ENCODE measurements at places on chromosomes 5 and 9.

DNA sequence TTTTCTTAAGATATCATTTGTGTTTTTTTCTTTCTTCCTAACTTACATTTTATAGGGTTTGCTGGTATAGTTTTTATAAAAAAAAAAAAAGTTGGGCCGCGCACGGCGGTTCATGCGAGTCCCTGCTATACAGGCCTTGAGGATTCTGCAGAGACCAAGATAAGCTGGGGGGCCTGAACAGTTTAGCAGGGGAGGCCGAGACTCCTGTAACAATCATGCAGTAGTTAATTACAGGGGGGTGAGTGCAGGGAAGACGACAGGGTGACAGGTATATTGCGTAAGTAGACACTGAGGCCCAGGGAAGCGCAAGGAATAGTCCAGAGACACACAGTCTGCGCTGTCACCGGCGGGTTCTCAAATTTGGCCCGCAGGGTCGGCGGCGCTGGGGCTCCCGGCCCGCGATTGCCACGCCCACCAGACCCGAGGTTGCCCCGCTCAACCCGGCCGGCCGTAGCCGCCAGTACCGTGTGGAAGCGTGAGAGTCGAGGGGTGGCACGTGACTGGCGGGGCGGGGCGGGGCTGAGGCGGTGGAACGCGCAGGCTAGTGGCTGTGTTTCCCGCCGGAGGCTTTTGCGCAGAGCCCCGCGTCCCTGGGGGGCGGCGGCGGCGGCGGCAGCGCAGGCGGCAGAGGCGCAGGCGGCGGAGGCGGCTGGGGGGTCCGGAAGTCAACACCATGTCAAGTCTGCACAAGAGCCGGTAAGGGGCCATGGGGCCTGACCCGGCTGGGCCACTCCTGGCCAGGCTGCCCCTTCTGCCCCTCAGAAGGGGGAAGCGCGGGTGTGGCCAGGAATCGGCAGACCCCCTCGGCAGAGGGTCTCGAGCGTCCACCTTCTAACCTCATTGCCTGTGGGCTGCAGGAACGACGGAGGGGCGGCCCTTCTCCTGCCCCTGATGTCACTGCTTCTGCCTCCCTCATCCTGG lies at the start of gene TBC1D13:
Gene TBC1D13, plus strand, starts transcription at position 573 of the 921 bp plus-strand sequence. Its CDS starts 101 bp downstream, at position 674.
- peak; percentile 77 for DNase-seq

GRCh38 chr9:131840220-131840619 lies 100.3 kb upstream of the RAPGEF1 start:
- no peak for DNase-seq

- DNase-seq: no peak
Measured at GRCh38 chr5:20649966-20650365, 662.0 kb upstream of the CDH18 start.

- DNase-seq: peak; percentile 30
Measured at GRCh38 chr9:2015581-2016407, 647 bp downstream of the SMARCA2 start.

DNA sequence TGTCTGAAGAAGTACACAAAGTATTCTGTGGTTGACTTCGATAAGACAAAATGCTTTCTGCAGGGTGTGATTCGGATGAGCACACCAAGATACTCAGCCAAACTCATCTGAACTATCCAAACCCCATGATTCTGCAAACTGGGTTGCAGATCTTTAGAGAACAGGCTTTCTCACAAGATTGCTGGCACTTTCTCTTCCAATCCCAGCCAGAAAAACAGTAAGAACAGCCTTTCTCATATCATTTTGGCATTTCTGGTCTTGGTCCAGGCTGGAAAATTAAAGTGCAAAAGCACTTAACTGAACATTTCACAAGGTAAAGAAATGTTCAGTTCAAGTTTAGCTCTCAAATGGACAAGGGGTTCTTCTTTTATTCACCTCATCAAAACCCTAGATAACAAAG lies 269.1 kb downstream of the NR2F1-AS1 start:
- no peak for DNase-seq

GRCh38 chr5:10367579-10367978 lies 14.1 kb downstream of the MARCHF6 start:
- DNase-seq: no peak

DNA sequence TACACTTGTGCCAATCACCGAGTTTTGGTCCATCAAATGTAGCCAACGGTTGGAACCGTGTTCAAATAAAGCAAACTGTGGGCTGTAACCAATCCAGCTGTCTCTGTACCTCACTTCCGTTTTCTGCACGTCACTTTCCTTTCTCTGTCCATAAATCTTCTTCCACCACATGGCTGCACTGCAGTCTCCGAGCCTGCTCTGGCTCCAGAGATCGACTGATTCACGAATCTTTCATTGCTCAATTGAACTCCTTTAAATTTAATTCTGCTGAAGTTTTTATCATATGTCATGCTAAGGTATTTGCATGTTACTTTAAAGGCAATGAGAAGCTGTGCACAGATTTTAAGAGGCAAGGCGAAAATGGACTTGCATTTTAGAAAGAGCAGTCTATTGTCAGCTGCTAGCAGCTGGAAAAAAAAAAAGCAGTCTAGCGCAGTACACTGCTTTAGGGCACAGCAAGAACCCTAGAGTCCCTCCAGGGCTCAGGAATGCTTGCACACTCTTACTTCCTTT lies 13.2 kb downstream of the TTC39B start:
- no peak for DNase-seq

DNA sequence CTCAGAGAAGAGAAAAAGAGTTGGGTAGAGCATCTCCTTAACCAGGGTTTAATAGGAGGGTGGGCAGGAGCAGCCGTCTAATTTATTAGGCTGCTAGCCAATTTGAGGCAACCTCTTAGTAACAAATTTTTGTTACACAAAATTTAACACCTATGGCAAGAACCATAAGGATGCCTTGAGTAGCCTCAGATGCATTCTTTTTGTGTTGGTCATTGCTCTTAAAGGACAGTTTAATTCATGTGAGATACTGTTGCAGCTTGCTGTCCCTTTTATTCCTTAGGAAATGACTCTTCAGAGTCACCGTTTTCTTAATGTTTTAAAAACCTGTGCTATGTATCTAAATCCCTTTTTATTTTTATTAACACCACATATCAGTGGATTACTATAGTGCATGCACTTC lies 255.1 kb downstream of the MAST4 start:
- no peak for DNase-seq

DNA sequence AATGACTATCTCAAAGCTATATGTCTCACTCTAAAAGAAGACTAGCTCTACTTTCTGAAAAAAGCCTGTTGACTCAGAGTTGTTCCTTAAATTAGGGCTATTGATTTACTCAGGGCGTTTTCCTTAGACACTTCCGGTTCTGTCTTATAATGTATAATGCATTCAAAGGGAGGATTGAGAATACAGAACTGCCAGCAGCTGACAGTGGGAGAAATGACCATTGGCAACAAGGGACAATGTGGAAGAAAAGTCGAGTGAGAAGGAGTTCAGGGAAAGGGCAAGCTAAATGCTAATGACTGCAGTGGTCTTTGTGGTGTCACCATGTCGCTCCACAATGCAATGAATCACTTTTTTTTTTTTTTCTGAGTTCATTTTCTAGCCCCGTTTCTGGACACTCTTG lies 65.7 kb upstream of the ANKH start:
- DNase-seq: no peak

- no peak for DNase-seq
Measured at GRCh38 chr5:32735512-32735911, 24.4 kb downstream of the NPR3 start.

GRCh38 chr5:143147902-143148301 lies 255.6 kb downstream of the NR3C1 start:
- DNase-seq: no peak

DNA sequence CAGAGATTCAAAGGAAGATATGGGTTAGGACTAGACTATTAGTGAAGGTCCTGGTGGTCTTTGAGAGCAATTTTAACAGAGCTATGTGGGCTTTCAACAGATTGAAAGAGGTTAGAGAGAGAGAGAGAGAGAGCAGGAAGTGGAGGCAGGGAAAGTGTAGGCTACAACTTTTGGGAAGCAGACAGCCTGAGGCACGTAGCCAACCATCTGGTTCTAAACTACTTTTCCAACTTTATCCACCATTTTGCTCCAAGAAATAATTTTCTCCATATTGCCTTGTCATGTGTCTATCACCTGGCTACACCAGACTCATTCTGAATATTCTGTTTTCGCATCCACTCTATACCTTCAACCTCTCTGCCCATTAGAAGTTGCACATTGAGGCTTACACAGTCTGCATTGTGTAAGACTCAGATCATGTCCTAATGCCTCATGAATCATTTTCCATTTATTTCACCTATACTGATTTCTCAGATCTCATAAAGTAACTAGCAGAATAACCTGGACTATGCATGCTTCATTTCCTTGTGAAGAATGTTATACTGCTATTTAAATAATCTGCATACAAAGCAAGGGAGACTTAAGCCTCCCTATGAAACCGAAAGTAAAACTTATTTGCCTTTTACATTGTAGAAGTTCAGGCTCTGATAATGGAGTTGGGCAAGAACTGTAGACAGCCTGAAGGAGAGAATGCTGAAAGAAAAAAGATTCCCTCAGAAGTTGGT lies 235.6 kb downstream of the ELAVL2 start:
- no peak for DNase-seq

DNA sequence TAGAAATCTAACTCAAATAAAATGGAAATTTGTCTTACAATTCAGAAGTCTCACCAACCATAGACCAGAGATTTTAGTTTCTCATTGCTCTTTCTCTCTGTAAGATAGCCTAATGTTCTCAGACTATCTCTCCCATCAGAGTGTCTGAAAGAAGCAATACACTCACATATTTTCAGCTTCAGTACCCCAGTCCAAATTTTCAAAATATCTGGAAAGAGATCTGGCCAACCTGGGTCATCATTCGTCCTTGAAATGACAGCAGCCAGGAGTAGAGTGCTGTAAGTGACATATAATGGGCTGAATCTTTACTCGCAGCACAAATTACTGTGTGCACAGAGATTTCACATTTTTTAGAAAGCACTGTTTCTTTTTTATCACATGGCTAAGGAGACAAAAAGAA lies 313.3 kb upstream of the PRR16 start:
- DNase-seq: no peak

DNA sequence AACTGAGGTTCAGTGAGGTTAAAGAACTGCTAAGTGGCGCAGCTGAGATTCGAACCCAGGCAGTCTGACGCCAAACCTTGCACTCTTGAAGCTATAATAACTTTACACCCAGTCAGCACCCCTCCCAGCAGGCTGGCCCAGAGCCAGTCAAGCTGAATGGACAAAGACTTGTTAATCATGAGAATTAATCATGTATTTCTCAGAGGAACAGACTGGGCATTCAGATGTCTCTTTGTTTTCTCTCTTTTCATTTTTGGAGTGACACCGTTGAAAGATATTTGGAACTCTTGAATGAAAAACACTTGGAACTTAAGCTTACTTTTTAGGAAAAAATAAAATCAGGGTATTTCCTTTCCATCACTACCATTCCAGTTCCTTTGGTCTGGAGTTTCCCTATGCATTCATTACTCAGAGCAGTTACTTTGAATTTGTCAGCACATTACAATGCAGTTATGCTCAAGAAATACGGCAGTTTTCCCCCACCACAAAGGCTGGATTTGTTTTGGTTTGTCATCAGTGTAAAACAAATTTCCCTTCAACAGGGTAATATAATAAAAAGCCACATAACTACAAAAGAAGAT lies 22.6 kb upstream of the MAMDC2 start:
- DNase-seq: no peak

DNA sequence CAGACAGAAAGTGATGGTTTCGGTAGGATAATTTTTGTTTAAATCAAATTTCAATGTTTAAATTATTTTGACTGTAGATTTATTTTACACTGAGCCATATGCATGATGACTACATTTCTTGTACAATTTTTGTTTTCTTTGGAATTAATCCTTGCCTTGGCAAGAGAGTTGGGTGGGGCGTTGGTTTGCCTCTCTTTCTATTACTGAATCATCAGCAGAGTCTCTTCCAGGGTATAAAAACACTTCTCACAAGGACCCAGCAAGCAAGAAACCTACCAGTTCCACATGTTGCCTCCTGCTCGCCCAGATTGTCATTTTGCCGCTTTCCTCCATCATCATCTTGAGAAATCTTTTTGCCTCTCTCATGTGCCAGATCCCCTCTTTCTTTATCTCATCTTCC lies 455.0 kb upstream of the DMAC1 start:
- DNase-seq: no peak

GRCh38 chr5:135196483-135196882 lies 162.5 kb upstream of the PITX1 start:
- no peak for DNase-seq

GRCh38 chr5:98442448-98442847 lies 331.0 kb upstream of the RGMB start:
- DNase-seq: no peak

All from stimulated activated CD8-positive, alpha-beta memory T cell treated with anti-CD3 and anti-CD28 coated beads, Interleukin-4, amount 100 ng/mL, for 1 hour (primary cell).